Activated T-helper 2 cell treated with anti-CD3 and anti-CD28 coated beads, Interferon-gamma antibody, Interleukin-2, Interleukin-4, amounts not matched to agents 10 μg/mL and 5 μg/mL and 100 μg/mL, durations not matched to agents 14 hours and 24 hours and 36 hours (primary cell): ENCODE measurements at places on chromosomes 16 and 17. TPM values are rescaled to one million over a fixed set of nuclear protein-coding genes. Genes with fewer than 3 reads are reported as not detected.

The ABCA9 gene
- not detected in 2 replicates for total RNA-seq

The HOXB6 gene
- total RNA-seq = 0.52 and 0.62 TPM in 2 replicates

The NLRP1 gene
- total RNA-seq = 26.3 and 26.9 TPM in 2 replicates

The BRICD5 gene
- total RNA-seq = 24.6 and 25.2 TPM in 2 replicates

DNA sequence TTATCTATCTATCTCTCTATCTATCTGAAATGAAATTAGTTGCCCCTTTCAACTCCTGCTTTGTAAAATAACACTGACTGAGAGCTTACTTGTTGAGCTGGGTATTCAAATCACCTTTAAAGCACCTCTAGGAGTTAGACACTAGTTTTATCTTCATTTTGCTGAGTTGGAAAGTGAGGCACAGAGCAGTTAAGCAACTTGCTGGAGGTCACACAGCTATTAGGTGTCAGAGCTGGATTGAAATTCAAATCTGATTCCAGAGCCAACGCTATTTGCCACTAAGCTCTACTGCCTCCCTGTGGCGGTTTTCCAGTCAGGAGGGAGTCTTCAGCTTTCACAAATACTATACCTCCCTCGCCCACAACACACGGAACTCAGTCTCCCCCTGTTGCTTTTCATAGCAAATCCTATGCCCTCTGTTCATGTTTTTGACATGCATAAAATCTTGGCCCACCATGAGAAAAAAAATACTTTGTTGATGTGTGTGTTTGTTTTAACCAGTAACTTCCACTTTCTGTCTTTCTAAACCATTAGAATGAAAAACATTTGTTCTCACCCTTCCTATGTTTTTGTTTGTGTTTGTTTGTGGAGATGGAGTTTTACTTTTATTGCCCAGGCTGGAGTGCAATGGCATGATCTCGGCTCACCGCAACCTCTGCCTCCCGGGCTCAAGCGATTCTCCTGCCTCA lies 74.8 kb upstream of the SMURF2 start:
- DNase-seq = peak; percentile 50

- no peak for DNase-seq
These were observed 414.1 kb upstream of the SALL1 start for GRCh38 chr16:51565184-51565583.

GRCh38 chr16:49504023-49504364 lies 130.4 kb downstream of the C16orf78 start:
- no peak for DNase-seq

GRCh38 chr17:39599004-39599664 lies 8.6 kb downstream of the NEUROD2 start:
- no peak for DNase-seq

- DNase-seq = no peak
These were observed 164.8 kb upstream of the DYNLRB2 start for GRCh38 chr16:80375973-80376372.
